OCI-LY7 (cell line): ENCODE measurements at places on chromosomes 5 and 9. TPM values are rescaled to one million over a fixed set of nuclear protein-coding genes. Genes with fewer than 3 reads are reported as not detected.

The BSPRY gene
- 0.82 and 0.98 TPM in 2 replicates for total RNA-seq

The GMCL2 gene
- total RNA-seq: not detected in 2 replicates

The TAF1L gene
- total RNA-seq: 0.06 TPM in 1 of 2 replicates, not detected in the other

The WHRN gene
- total RNA-seq: 2.1 TPM in 2 replicates

The SAP30L gene
- total RNA-seq: 37.5 and 39.3 TPM in 2 replicates

The PDLIM4 gene
- total RNA-seq: not detected in 2 replicates

The PPP2R2B gene
- not detected in 2 replicates for total RNA-seq

The CSF1R gene
- not detected in 2 replicates for total RNA-seq

The SPATA6L gene
- total RNA-seq: 0.49 and 2.3 TPM in 2 replicates

The PRLR gene
- total RNA-seq: not detected in 2 replicates

The FST gene
- total RNA-seq: 0.57 TPM in 1 of 2 replicates, not detected in the other

The ERP44 gene
- 27.3 and 28.1 TPM in 2 replicates for total RNA-seq

The MXD3 gene
- total RNA-seq: 81.3 and 105 TPM in 2 replicates

The LCN1 gene
- total RNA-seq: not detected in 2 replicates

The TMEM171 gene
- not detected in 2 replicates for total RNA-seq

The CDC20B gene
- total RNA-seq: not detected in 2 replicates

- DNase-seq: no peak
Measured at GRCh38 chr5:108459769-108460168, 77.9 kb upstream of the FBXL17 start.

- no peak for DNase-seq
Measured at GRCh38 chr5:104171958-104172690, 609.5 kb upstream of the NUDT12 start.

DNA sequence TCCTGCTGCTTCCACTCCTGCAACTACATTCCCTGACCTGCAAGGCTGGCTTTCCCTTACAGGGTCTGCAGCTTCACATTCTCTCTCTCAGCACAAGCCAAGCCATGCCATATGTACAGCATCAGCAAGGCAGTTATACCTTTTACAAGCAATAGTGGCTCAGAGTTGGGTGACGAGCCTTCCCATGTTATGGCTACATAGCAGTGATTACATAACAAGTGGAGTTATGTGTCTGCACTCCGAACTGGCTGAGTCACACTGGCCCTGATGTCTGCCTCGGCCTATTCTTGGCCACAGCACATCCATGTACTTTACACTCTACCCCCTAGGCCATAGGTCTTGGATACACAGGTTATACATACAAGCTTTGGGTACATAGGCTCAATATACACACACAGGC lies 52.0 kb upstream of the SNCAIP start:
- DNase-seq: no peak

DNA sequence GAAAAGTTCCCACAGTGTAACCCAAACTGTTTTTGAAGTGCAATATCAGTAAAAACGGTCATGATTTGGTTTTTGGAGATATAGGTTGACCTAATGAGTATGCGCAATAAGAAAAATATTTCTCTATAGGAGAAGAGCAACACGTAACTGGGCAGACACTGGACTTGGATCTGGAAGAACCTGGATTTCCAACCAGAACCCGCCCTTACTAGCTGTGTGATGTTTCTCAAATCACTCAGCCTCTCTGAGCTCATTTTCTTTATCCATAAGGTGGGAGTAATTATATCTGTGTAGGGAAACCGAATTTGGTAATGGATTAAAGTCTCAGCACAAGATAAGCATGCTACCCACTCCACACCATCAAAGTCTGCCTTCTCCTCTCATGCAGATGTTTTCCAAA lies 169.1 kb downstream of the COL23A1 start:
- DNase-seq: no peak

- DNase-seq: peak; percentile 40
Measured at GRCh38 chr5:72137826-72138409, 30.6 kb downstream of the MAP1B start.

DNA sequence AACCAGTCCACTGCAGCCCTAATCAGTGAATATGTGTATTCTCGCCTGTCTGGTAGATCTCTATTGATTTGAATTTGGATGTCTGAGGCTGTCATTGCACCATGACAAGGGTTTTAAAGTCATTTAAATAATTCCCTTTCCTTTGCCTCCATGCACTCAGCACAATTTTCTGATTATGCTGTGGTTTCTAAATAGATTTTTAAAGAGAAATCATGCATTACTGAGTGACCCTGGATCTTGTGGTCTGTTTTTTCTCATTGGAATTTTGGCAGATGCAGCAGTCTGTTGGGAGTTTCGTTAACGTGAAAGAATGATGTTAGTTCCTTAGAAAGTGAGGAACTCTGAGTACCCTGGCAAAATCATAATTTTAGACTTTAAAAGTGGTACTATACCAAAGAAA lies 396.0 kb downstream of the LRRC70 start:
- DNase-seq: no peak

DNA sequence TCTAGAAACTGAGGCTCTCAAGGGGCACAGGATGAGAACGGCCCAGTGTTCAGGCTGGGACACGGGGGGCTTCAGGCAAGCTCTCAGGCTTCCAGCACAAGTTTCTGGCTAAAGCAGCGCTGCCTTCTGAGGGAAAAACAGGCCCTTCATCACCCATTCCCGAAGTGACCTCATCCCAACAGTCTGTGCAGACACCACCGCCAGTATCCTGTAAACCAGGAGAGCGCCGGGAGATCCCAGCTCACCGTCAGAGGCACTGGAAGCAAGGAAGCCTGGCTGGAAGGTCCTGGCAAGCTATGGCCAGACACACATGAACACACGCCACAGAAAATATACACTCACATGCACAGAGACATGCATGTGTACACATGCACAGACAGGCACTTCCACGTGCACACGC lies 8.8 kb downstream of the SLC12A7 start:
- DNase-seq: no peak

- peak; percentile 27 for DNase-seq
Measured at GRCh38 chr5:172420235-172420939, 33.9 kb downstream of the SH3PXD2B start.

DNA sequence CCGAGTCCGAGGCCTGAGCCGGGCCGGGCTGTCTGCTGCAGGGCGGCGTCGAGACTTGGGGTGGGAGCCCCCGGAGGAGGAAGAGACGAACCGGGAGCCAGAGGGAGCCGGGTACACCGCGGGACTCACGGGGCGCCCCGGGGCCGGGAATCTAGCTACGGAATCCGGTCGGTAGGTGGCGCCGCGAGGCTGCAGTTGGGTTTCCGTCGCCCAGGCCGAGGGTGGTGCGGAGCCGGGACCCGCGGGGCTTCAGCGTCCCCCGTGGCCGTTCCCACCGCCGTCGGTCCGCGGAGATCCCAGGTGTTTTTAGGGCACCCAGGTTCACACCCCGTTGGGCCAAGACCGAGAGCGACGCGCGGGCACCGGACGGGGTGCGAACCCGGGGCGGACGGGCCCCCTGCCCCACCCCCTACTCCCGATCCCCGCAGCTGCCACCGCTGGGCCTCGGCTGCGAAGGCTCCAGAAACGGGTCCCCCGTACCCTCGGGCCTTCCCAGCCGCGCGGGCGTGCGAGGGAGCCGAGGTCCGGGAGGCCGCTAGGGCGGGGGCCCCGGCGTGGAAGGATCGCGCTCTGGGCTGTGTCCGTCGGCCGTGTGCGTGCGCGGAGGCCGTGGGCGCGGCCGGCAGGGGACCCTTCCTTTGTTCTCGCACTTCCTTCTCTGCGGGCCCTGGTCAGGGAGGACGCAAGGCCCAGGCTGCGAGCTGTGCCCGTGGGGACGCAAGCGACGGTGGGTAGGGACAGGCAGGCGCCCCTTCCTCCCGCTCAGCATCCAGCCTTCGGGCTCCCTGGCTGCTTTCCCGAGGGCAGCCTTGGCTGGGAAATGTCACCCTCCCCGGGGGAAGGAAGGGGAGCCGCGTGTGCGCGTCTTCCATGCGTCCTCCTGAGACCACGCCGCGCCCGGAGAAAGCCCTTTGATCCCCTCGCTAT lies 146.6 kb downstream of the GAPVD1 start:
- DNase-seq: peak; percentile 84

DNA sequence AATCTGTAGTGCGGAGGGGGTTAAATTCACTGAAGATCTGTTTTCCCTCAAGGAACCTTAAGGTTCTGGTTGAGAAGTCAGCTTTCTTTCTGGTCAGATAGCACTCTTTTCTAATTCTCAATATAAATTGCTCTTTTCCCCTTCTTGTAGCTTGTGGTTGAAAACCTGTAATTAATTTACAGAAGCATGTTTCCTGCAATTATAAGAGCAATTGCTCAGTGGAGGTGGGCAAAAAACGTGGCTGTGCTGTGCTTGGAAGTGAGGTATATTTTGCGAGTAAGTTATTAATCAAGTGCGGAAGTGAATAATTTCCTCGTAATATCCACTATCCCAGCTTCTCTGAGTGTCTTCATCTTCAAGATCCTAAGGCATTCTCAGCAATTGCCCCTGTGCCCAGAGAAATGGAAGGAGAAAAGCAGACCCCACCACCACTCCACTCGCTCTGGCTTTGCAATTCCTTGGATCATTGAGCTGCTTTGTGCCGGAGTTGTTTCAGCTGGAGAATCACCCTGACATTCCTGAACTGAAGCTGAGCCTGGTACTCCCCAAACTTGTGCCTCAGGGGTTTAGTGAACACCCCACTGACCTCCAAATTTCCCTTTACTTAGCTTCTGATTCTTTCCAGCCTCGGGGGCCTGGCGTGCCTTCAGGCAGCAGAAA lies 140.6 kb downstream of the LRRC70 start:
- DNase-seq: no peak

GRCh38 chr9:35938474-35939356 lies 19.2 kb downstream of the OR2S2 start:
- peak; percentile 37 for DNase-seq

GRCh38 chr5:18314192-18314778 lies 680.0 kb downstream of the TAF11L14 start:
- peak; percentile 43 for DNase-seq

DNA sequence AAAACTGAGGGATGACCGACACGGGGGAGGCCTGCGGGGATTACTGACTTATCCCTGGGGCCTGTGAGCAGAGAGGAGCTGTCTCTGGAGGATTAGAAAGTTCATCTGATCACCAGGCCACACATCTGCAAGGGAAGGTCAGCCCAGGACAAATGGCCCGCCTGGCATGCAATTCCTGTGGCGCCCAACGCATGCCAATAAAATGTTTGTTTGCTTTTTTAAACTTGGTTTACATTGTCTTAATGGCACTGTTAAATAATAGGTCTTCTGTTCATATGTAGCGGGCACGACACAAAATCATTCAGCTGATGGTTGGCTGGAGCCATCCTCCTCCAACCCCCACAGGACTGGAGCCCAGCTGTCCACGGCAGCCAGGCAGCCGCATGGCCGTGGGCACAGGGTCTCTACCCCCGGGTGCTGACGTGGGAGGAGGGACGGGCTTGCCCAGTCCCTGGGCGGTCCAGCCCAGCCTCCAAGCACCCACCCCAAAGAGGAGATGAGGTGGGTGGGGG lies 41.0 kb upstream of the SLC12A7 start:
- DNase-seq: no peak

DNA sequence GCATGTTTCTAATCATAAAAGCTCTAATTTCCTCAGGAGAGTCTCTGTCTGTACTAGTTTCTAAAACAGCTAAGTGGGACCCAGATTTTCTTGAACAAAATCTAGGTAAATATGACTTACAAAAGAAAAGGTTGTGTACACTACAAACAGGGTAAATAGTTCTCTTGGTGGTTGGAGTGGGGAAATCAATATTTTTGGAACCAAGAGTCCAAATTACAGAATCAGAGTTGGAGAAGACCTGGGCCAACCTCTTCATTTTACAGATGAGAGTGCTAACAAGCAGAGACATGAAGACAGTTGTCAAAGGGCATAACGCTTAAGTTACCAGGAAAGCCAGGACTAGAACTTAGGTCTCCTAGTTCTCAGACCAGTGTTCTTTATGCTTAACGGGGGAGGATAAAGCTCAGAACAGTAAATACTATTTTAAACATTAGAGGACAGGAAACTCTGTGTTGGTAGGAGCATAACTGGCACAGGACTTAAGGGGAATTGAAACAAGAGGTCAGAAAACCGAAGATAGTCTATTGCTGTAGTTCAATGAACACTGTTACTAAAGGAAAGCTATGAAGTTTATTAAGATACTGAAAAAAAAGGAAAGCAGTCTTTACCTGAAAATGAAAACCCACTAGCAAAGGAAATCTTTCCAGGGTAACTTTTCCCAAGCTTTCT lies 9.3 kb upstream of the GOLGA1 start:
- peak; percentile 68 for DNase-seq

- DNase-seq: no peak
Measured at GRCh38 chr5:133714161-133714915, 102.0 kb upstream of the FSTL4 start.

- DNase-seq: peak; percentile 92
Measured at GRCh38 chr5:173733831-173734501, 117.5 kb upstream of the BOD1 start.

DNA sequence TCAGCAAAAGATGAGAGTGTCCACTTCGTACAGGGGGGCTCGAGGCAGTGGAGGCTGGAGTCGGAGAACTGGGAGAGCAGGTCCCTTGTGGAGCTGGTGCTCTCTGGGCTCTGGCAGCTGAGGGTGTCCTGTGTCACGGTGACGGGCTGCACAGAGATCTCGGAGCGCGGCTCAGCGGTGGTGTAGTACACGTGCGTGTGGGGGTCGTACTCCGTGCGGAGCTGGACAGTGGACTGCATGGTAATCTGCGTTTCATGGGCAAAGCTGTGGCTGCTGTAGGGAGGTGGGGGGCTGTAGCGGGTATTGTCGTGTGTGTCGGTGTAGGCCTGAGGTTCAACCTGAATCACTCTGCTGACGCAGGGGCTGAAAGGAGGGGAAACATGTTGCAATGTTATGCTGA lies 48.0 kb downstream of the PTCH1 start:
- DNase-seq: no peak

- no peak for DNase-seq
Measured at GRCh38 chr5:132115375-132115774, 41.8 kb downstream of the CSF2 start.

GRCh38 chr5:2239201-2239910 lies 356.6 kb upstream of the IRX4 start:
- DNase-seq: no peak

DNA sequence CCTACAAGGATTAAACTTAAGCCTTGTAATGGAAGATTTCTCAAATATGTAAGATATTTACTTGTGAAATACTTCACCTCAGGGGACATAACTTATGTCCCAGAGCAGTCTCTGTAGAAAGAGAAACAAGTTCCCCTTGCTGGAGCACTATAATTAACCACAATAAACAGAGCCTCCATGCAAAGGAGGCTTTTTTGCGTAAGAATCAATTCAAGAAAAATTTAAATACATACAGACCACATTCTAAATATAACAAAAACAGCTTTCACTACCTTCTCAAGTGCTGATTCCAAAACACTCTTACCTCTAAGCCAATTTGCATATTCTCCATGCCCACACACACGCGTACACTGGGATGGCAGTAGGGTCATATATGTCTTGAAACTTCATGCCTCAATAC lies 30.7 kb upstream of the CCNB1 start:
- DNase-seq: peak; percentile 36
